Non-pigmented ciliary epithelial cell (primary cell): ENCODE measurements at places on chromosomes 1 and 21.

DNA sequence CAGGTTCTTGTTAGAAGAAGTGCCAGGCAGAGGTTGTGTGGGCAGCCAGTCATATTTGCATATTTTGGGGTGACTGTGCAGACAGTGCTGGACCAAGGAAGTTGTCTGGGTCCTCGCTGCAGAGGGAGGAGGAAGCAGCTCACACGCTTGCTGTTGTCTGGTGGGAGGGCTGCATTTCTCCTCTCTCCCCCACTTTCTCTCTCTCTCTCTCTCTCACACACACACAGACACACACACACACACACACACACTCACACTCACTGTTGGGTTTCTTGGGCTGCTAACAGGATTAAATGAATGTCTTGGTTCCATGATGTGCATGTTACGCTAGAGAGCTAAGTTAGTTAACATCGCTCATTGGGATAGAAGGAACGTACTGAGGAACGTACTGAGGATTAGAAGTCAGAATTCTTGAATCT lies 72.9 kb downstream of the AGPAT3 start:
- no peak for DNase-seq

GRCh38 chr1:229862017-229862774 lies 204.8 kb upstream of the GALNT2 start:
- no peak for DNase-seq

DNA sequence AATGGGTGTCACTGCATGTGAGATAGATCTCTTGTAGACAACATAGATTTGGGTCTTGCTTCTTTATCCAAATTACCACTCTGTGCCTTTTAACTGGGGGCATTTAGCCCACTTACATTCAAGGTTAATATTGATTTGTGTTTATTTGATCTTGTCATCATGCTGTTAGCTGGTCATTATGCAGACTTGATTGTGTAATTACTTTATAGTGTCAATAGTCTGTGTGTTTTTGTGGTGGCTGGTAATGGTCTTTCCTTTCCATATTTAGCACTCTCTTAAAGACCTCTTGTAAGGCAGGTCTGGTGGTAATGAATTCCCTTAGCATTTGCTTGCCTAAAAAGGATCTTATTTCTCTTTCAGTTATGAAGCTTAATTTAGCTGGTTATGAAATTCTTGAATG lies 29.6 kb downstream of the ZNF691 start:
- no peak for DNase-seq

- DNase-seq, result no peak
These were observed 33.1 kb downstream of the PRDM2 start for GRCh38 chr1:13732971-13733667.

GRCh38 chr1:65147424-65148177 lies 402 bp upstream of the AK4 start:
- DNase-seq, result no peak
